Bone marrow (tissue), 2 donors: ENCODE measurements at places on chromosomes 2 and 18.

DNA sequence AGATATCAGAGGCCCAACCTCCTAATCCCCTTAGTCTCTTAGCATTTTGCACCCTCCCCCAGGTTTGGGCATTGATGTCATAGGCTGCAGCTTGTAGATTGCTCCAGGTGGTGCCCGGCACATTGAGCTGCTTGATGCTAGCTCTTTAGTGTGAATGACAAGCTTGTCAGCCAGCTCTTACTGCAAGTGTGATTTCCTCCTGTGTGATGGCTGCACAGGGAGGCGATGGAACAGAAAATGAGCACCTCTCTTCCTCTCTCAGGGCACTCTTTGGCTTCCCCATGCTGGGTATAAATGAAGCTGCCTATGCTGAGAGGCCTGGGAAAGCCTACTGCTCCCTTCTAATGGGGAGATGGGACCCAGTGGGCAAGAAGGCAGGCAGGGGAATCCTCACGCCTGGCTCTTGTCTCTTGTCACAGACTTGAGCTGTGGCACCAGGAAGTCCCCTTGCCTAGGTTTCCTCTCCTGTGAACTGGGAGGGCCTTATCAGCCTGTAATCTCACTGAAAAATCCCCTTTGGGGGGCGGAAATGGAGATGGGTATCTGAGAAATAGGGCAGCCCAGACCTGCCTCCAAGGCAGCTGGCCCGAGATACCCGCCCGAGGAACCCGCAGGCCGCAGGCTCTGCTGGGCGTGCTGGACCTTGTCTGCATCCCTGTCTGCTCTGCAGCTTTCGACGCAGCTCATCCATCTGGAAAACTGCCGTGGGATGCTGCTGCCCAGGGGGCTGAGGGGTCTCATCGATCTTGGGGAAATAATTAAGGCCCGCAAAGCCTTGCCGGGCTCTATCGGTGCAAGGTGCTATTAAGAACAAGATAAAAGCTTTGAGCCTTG, 163.5 kb upstream of the CXCR4 start:
- DNase-seq, result no peak

DNA sequence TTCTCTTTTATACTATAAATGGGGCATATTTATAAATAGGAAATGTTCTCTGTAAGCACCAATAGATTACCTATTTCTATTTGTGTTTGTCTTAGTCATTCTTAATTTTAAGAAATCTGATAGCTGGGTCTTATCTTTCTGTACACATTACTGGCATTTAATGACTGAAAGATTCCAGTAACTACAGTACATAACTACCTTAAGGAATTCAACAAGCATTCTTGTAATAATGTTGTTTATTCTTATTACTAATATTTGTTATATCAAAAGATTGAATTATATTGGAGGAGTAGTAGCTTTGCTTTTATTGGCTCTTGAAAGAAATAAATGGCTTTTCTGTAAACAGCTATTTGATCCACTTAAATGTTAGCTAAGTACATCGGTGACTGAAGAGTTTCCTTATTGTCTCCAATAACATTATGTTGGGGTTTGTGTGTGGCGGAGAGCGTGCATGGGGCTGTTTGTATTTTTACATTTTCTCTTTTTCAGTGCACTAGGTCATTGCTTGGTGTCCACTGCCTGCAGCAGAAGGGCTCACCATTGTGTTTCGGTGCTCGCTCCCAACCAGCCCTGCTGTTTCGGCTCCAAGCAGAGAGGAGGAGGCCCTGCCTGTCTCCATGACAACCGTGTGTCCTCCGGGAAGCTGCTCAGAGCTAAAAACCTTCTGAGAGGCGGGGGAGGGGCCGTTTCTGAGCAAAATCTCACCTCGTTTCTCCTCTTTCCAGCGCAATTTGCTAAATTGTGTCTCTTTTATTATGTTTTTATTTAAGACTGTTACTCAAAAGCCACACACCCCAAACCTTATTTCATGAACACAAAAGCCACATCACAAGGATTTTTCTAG, 112.5 kb upstream of the SLC38A11 start:
- no peak for DNase-seq

- DNase-seq, result no peak
These were observed 420.8 kb upstream of the SPHKAP start for GRCh38 chr2:228602288-228602687.

- DNase-seq, result no peak
These were observed 268.2 kb upstream of the CRIM1 start for GRCh38 chr2:36087344-36087743.

- DNase-seq, result no peak
These were observed 10.5 kb downstream of the CNGA3 start for GRCh38 chr2:98356729-98357128.

DNA sequence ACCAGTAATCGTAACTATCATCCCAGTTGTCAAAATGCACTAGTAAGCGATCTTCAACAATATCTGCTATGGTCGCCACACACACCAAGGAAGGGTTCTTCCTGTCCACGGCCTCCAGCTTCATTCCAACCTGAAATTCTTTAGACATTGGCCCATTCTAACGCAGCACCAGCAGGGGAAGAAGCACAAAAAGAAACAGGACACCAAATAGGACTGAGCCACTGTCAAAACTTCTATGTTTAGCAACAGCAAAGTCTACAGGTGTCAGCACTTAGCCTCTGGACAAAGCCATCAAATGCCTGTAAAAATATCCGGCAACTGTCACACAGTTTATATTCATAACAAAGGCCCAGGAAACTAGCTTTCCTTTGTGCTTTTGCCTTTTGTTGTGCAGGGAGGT, 175.0 kb downstream of the L3MBTL4 start:
- no peak for DNase-seq

- no peak for DNase-seq
These were observed 3.9 kb upstream of the KLHL29 start for GRCh38 chr2:23381084-23381483.

DNA sequence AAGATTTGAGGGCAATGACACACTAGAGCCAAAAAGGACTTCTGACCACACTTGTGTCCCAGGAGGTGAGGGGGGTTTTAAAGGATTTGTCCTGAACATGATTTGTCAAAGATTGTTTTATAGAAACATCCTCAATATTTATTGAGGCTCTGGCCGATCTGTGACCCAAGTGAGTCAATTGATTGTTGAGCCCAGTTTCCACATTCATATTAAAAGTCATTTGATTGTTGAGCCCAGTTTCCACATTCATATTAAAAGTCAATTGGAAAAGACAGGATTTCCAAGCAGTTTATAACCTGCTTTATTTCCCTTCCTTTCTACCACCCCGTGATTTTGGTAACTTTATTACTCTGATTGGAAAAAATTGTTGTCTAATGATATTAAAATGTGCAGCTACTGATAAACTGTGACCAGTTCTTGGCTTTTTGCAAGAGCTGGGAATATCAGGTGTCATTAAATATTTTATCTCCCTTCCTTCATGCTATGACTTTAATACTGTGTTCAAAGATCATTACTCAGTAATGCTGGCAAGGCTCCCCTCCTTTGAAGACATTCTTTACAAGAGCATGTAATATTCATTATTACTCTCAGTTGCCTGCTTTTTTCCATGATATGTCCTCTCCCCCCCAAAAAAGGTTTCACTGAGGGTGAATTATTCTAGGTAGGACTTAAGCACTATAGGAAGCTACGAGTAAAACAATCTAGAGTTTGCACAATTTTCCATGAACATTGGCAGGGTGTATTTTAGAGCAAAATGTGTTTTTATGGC, 75.3 kb downstream of the HRH4 start:
- DNase-seq, result no peak
